ENCODE measurements at places on chromosomes 5 and 9.
A peak's percentile ranks its signal among the peaks of the same experiment; 100 is the strongest.

- no peak for DNase-seq
Measured at GRCh38 chr5:107486489-107486888, 184.2 kb downstream of the EFNA5 start.

DNA sequence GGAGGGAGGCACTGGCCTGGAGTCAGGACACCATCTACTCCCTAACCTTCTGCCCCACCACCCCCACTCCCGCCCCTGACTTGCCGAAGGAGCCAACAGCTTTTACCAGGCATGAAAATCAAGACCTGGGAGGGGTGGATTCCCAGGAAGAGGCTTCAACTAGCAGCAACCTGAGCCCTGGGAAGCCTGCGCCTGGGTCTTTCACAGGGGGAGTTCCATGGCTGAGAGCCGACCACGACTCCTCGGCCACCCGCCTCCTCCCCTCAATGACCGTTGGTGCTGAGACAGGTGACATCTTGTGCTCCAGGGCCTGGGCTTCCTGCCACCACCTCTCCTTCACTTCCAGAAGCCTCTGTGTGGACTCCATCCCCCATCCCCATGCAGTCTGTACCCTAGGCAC is 37.1 kb downstream of the BARX1 start:
- no peak for DNase-seq

DNA sequence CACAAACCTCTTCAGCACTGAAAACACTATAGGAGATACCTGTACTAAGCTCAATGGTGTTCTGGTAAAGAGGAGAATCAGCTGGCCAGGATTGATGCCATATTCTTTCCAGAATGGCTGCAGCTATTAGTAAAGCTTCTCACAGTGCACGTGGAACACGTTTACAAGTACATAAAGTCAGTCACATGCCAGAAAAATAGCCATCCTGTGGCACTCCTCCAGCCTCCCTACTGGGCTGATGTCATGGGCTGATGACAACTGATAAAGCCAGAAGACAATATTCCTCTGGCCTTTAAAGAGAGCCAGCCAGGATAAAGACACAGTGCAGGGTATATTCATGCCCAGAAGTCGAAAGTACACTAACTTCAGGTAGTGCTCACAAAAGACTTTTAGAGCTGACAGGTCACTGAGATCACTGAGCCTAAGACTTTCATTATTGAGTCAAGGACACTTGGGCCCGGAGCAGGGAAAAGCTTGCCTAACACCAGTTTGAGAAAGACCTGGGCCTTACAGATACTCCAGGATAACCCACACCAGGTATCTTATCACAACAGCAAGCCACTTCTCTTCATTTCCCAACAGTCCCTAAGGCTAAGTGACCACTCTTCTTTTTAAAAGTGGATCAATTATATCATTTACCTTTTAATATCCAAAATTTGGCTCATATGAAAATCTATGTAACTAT is 29.4 kb downstream of the ABITRAM start:
- no peak for DNase-seq

- DNase-seq, result no peak
Measured at GRCh38 chr5:130963798-130964197, 201.3 kb downstream of the HINT1 start.

DNA sequence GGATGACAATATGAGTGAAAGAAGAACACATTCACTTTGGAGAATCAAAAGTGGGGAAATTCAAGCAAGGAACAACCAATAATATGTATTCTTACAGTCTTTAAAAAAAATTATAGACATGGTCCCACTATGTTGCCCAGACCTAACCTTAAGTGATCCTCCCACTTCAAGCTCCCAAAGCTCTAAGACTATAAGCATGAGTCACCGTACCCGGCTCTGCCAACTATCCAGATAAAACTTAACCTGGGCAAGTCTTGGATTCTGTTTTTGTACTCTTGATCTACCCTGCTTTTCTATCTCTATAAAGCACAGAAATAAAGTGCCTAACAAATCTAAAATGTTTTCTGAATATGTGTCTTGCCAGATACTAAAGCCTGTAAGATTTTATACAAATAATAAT is 30.9 kb downstream of the CEMIP2 start:
- no peak for DNase-seq

DNA sequence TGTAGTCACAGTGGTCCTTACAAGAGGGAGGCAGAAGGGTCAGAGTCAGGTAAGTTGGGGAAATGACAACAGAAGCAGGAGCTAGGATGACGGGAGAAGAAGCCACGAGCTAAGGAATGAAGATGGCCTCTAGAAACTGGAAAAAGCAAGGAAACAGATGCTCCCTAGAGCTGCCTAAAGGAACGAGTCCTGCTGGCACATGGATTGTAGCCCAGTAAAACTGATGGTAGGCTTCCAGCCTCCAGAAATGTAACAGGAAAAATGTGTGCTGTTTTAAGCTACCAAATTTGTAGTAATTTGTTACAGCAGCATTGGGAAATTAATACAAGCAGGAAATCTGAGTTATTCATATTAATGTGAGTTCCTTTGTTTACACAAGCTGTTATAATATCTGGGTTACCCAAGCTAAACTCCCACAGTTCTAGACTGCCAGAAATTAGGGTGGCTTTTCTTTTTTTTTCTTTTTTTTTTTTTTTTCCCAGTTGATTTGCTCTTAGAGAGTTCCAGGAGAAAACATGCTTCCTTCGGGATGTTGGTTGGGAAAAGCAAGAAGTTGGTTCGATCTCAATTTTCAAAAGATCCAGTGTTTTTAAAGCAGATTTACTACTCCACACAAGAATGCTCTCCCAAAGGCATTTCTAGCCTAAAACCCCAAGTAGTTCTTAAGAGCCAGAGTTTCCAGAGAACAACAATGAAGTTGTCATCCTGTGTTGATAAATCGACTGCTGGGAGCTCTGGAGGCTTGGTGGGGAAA is 400.0 kb upstream of the SLC24A2 start:
- DNase-seq, result no peak

- DNase-seq, result no peak
Measured at GRCh38 chr5:102782217-102782872, 27.2 kb downstream of the PAM start.

- DNase-seq, result no peak
Measured at GRCh38 chr9:124629600-124629999, 122.4 kb upstream of the NR5A1 start.

DNA sequence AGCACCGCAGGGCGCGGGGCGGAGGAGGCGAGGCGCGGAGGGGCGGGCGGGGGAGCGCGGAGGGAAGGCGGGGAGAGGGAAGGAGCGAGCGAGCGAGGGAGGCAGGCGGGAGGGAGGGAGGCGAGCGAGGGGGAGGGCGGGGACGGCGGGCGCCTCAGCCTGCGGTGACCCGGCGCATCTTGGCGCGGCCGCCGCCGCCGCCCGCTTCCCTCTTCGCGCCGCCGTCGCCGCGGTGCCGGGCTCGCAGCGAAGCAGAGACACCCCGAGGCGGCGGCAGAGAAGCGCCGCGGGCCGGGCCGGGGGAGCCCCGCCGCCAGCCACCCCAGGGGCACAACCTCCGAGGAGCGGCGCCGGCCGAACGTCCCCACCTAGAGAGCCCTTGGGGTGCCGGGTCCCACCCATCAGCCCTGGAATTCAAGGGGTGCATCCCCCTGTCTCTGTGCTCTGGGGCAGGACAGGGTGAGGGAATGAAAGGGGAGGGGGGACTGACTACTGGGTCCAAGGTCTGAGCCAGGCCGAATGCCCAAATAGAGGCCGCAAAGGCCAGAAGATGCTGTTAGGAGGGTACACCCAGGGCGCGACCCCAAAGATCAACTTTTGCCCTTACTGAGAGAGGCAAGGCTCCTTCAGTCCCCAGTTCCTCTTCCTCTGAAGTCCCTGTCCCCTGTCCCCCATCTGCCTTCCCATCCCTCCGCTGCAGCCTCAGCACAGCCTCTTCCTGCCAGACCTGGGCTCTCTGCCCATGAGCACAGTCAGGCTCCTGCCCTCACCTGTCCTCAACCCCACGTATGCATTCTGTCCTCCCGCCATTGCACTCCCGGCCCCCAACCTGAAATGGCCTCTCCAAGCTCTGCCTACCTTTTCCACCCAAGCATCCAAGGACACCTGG is at the start of gene ADAMTS2:
TSS of gene ADAMTS2 (minus strand) at position 29 of the 889 bp plus-strand sequence. CDS start 133 bp downstream, outside the sequence.
- DNase-seq, result no peak

GRCh38 chr9:135413461-135413860 is 66.1 kb upstream of the PPP1R26 start:
- DNase-seq, result peak; percentile 37

DNA sequence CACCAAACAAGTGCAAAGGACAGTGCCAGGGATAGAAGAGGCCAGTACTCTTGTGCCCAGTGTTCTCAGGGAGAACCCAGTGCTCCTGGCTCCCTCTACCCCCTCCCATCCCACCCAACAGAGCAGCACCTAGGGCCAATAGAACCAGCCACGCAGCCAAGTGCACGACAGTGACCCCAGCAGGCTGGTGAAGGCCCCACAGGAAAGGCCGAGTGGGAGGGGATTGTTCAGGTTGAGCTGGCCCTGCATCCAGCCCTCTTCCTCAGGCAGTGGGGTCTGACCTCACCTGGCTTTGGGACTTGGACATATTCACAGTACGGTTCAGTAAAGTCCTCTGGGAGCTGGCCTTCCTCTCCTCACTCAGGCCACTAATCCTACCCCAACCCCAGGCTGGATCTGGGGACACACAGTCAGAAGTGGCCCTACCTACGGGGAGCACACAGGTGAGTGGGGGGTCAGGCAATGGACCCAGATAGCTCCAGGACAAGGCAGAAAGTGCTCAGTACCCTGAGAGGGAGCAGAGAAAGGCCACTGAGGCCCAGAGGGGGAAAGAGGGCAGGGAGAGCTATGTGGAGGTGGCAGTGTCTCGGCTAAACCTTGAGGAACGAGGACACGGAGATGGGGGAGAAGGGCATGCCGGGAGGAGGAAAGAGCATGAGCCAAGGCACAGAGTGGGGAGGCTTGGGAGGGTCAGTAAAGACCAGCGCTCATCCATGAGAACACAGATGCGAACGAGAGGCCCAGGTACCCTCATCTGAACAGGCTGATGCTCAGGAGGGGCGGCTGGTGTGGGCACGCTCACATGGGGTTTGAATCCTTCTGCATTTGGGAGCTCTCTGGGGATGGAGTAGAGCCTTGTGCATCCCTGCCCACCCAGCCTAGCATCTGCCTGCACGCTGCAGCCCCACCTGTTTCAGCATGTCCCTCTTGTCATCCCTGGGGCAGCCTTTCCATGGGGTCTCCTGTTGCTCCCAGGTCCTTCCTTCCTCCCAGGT is 25.6 kb downstream of the POLR1E start:
- DNase-seq, result peak; percentile 36

DNA sequence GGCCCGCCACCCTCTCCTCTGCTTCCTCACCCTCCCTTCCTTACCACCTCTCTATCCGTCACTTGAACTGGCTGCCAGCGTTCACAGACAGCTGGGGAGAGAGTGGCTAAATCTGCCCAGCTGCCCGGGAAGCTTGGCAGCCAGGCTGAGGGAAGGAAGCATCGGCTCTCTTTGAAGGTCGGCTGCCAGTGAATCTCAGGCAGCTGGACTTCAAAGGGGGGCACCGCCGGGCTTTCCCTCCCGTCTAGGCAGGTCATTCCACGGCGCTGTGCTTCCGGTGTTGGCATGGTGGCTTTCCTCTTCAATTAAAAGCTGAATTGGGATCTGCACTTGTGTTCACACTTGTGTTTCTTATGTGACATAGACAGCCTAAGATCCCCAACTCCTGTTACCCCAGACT is 174.0 kb downstream of the GDNF start:
- DNase-seq, result peak; percentile 54

GRCh38 chr9:114494776-114495569 is 10.3 kb downstream of the WHRN start:
- DNase-seq, result no peak

GRCh38 chr5:94326586-94326985 is 291.8 kb downstream of the KIAA0825 start:
- DNase-seq, result no peak

GRCh38 chr5:43652537-43653302 is 49.7 kb downstream of the NNT start:
- DNase-seq, result no peak

GRCh38 chr5:133698646-133699526 is 86.5 kb upstream of the FSTL4 start:
- DNase-seq, result peak; percentile 18

- DNase-seq, result no peak
Measured at GRCh38 chr9:113574441-113575262, 111.1 kb downstream of the RGS3 start.

DNA sequence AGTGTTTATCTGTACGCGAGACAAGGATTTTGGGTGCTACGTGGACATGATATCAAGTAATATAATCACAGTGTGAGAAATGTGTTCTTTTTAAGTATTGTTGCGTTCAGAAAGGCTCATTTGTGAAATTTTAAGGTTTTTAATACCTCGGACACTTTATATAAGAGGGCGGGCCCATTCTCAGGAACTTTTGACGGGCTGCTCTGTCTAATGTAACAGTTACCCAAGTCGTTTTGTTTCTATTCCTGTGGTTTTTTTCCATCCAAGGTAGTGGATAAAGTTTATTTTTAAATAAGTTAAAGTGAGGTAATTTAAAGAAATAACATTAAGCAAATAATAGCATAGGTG is 525 bp downstream of the SRP19 start:
- DNase-seq, result no peak

DNA sequence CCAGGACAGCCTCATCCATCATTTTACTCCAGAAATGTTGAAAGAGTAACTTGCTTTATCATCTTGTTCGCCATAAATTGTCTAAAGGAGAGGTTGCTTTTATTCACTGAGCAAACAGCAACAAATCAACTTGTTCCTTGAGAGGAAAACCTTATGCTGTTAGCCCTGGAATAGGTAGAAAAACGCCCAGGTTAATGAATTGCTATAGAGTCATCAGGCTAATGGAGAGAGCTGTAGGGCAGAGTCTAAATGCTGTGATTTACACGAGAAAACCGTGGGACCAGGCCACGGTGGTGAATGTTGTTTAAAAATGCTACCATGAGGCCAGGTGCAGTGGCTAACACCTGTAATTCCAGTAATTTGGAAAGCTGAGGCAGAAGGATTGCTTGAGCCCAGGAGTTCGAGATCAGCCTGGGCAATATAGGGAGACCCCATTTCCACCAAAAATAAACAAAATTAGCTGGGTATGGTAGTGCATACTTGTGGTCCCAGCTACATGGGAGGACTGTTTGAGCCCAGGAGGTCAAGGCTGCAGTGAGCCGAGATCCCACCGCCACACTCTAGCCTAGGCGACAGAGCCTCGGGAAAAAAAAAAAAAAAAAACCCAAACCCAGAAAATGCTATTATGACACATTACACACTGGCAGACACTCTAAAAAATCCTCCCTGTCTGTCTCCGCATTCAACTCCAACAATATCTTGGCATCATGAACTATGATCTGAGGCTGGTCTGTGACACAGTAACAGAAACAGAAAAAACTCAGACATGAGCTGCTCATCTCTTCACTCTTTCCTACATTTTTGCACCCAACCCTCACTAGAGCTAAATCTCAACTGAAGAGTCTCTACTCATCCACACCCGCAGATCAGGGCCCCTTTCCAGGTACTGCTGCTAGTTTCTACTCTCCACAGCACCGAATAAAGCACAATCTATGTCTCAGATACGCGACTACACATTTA is 118.6 kb upstream of the RETREG1 start:
- DNase-seq, result no peak
